Stimulated activated CD4-positive, alpha-beta T cell treated with anti-CD3 and anti-CD28 coated beads, Interleukin-4, amount 100 ng/mL, for 48 hours (primary cell): ENCODE measurements at places on chromosomes 16 and 17.

DNA sequence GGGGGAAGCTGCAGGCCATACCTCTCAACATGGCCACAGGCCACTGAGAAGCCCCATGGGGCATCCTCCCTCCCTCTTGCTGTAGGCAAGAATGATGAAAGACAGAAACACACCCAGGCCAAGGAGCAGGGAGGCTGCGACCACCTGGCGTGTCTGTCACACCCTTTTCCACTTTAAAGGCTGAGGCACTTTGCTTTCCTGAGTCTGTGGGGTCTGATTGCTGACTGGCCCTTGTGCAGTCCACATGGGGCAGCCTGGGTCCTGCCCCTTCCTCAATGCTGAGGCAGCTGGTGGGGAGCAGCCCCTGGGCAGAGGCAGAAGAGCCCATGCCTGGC is 8.7 kb downstream of the TMEM204 start:
- no peak for DNase-seq

- no peak for DNase-seq
Observed at GRCh38 chr17:15332338-15332737, 9.1 kb downstream of the TEKT3 start.

DNA sequence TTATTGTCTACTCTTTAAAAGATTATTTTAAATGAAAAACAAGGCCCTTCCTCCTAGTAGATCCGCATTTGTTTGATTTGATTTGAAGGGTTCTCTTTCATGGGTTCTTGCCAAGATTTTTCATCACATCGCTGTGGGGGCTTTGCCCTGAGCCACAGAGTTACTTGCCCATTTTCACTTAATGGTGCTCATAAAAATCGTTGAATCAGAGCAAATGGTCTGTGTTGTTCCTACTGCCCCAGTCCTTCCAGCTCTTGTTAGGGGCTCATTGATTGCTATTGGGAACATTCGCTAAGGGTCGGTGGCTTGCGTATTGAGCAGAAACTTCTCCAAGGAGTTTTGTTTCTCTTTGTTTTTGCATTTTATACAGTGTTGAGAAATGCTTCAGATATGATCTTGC is 1023.4 kb upstream of the CDH8 start:
- DNase-seq, result no peak

DNA sequence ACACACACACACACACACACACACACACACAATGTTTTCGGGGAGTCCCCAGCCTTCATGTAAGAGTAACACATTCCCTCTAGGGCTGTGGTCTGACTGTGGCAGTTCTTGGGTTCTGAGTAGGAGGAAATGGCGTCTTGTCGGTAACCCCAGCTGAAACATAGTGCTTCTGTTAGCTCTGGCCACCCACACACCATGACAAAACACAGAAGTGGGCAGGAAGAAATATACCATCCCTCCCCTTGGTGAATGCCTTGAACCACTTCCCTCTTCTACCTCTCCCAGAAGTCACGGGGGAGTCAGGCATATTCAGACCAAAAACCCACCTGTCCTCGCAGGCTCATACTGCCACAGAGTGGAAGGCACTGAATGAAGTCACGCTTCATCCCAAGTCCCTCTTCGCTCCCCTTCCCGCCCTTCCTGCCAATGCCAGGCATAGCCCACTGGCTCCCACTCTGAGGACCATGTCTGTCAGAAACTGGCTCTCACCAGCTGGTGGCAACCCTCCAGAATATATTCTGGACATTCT is 11.5 kb downstream of the SLC35B1 start:
- peak; percentile 70 for DNase-seq

GRCh38 chr16:85777583-85778310 is 21.6 kb downstream of the EMC8 start:
- no peak for DNase-seq

GRCh38 chr17:4604111-4604644 is 19.8 kb downstream of the SMTNL2 start:
- DNase-seq, result no peak

DNA sequence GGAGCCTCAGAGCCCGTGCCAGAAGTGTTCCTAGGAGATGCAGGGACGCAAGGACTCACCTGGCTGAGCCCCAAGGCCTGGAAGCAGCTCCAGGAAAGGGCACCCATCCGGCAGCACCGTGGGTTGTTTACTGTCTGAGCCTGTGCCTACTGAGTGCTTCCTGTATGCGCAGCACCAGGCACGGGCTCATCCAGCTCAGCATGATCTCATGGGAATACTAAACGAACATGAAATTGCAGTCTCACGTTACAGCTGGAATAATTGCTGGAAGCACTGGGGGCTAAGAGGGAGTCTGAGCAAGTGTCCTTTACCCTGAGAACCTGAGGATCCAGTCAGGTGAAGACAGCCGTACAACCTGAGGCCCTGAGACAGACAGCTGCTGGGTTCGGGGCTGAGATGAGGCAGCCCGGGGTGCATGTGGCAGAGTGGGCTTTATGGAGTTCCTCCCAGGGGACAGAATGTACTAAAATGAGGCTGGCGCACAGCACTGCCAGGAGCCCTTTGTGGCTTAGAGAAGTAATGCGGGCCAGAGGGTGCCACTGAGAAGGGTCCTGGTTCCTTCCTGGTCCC is 5.4 kb downstream of the CTRL start:
- no peak for DNase-seq
